Breast epithelium (tissue), 4 donors: ENCODE measurements at places on chromosomes 2 and 18.

DNA sequence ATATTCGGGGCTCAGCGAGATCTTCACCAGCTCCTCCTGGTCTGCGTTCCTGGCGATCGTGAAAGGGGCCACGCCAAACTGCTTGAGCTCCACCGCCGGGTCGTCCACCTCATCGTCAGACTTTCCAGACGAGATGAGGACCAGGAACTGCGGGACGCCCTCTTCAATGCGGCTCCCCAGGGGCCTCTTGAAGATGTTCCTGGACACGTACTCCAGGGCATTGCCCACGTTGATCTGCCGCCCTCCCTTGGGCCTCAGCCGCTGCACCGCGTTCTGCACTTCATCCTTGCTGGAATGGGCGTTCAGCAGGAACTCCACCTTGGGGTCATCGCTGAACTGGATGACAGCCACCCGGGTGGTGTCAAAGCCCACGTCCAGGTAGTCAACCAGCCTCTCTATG is 42.1 kb downstream of the COL6A3 start:
- no peak overlapping the region for H3K4me3 ChIP-seq
- no peaks in the 10 kb centered on the region for H3K4me1 ChIP-seq
- no peaks in the 10 kb centered on the region for H3K27me3 ChIP-seq
- no peak for DNase-seq
- peak overlapping the region; percentile 63 for H3K27ac ChIP-seq

- H3K4me3 ChIP-seq: peak overlapping the region; percentile 91
- no peaks in the 10 kb centered on the region for H3K4me1 ChIP-seq
- peak overlapping the region; percentile 23 for H3K27ac ChIP-seq
- DNase-seq: no peak
- no peaks in the 10 kb centered on the region for H3K27me3 ChIP-seq
Observed at GRCh38 chr2:202378662-202379358, 2.7 kb downstream of the BMPR2 start.

GRCh38 chr2:198385326-198385725 is 580.9 kb downstream of the PLCL1 start:
- H3K4me3 ChIP-seq: no peak overlapping the region
- no peak overlapping the region for H3K27ac ChIP-seq
- H3K36me3 ChIP-seq: no peaks in the 10 kb centered on the region
- no peak for DNase-seq

DNA sequence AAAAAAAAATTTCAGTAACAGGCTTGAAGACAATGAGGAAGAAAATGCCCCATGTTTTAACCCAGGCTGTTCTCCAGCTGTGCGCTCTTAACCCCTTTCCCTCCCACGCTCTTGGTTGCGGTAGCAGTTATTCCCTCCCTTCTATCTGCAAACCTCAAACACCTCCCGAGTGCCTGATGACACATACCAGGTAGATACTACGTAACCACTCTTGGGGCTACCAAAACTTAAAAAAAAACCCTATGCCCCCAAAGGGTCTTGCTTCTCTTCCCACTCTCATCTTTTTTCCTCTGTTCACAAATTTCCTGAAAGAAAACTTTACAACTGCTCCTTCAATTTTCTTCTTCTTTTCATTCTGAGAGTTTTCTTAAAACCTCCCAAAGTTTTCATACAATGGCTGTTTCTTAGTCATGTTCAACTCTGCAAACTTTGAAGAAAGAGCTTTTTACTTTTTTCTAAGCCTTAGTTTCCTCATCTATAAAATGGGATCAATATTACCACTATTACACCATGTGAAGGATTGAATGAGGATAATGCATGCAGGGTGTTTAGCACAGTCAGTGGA is 4.9 kb upstream of the DRC1 start:
- DNase-seq: no peak
- no peaks in the 10 kb centered on the region for H3K36me3 ChIP-seq
- no peak overlapping the region for H3K4me3 ChIP-seq
- H3K27me3 ChIP-seq: no peaks in the 10 kb centered on the region

- H3K36me3 ChIP-seq: no peaks in the 10 kb centered on the region
- DNase-seq: no peak
- no peak overlapping the region for H3K4me3 ChIP-seq
- H3K4me1 ChIP-seq: no peaks in the 10 kb centered on the region
- no peak overlapping the region for H3K27ac ChIP-seq
- no peaks in the 10 kb centered on the region for H3K27me3 ChIP-seq
Observed at GRCh38 chr2:146131048-146131447, 1611.1 kb upstream of the ZEB2 start.
